ENCODE measurements at places on chromosomes 2 and 18.

DNA sequence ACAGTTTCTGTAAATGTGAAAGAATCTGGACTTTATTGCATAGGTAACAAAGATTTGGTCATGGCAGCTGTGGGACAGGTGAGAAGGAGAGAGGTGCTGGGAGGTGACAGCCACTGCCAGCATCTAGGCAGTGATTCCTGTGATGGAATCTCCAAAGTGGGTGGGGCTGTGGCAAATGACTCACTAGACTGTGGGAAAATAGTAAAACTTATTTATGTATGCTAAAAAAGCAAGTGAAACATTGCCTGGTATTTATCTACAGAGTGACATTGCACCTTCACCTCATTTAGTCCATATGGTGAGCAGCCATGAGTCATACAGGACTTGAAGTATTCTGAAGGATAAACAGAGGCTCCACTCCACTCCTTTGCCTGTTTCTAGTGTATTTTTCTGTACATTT lies 145.3 kb upstream of the MEX3C start:
- DNase-seq = no peak

DNA sequence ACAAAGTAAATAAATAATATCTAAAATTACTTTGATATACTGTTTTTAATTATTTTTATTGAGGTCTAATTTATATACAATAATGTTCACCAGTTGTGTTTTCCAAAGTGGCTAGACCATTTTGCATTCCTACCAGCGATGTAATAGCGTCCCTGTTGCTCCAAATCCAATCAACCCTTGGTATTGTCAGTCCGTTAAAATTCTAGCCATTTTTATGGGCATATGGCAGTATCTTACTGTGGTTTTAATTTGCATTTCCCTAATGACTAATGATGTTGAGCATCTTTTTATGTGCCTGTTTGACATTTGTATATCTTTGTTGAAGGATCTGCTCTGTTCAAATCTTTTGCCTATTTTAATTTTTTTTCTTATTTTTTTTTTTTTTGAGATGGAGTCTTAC lies 185.0 kb downstream of the PRPF40A start:
- no peak for DNase-seq

GRCh38 chr2:240291337-240292034 lies 144.0 kb upstream of the GPC1 start:
- no peak for DNase-seq

- DNase-seq = no peak
These were observed 301.0 kb upstream of the MGAT5 start for GRCh38 chr2:133952896-133953295.

GRCh38 chr2:61535449-61535848 lies 2.7 kb downstream of the XPO1 start:
- no peak for DNase-seq

- DNase-seq = no peak
These were observed 7.6 kb downstream of the ANKRD62 start for GRCh38 chr18:12101266-12101665.

GRCh38 chr18:14089781-14090180 lies 42.5 kb downstream of the ZNF519 start:
- no peak for DNase-seq

GRCh38 chr2:63735263-63735662 lies 106.4 kb upstream of the UGP2 start:
- DNase-seq = no peak

DNA sequence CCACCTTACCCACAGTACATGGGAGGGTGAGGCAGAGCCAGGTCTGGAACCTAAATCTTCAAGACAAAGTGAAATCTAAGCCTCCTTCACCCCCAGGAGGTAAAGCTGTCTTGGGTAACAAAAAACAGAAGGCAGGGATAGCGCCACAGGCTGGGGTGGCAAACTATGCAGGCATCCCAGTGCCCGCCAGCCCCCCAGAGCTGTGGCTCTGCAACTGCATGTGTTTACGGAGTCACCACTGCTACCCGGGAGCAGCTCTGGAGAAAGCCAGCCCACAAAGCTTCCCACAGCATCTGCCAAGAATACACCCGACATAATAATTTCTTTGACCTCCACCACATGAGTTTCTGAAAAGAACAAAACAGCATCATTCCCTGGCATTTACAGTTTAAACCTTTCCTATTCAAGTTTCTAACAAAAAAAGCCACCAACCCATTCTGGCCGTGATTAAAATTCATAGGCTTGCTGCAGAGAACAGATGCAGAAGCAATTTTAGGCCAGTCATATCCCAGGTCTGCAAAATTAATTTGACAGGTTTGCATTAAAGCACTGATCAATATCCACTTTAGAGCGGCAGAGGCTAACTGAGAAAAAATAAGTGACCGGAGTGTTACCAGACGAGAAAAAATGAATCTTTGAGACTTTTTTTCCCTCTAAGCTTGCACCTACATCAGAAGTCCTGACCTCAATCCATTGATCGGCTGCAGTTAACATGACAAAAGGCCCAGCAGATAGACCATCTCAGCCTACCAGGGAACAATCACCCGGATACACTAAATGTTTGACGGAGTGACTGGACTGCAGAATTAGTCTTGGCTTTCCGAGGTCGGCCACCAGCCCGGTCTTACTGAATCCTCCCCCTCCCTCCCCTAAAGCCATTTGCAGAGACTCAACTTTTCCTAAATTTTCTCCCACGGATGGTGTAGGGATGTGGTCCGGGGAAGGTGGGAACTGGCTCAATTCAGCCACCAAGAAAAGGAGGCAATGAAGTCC lies 309.6 kb upstream of the SKOR2 start:
- DNase-seq = no peak

GRCh38 chr18:4444306-4444705 lies 10.8 kb downstream of the DLGAP1 start:
- DNase-seq = no peak

DNA sequence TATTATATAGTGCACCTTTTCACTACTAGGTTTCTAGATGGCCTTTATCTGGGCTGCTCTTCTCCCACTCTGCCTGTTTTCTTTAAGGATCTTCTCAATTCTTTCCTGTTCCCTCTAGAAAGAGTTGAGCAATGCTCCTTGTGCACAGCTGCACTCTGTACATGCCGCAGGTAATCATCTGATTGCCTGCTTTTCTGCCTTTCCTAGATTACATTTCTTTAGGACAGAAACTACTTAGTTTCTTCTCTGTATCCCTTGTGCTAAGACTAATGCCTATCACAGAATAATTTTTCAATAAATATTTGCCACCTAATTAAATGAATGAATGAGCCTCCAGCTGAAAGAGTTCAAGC lies 802.4 kb upstream of the ID2 start:
- no peak for DNase-seq

GRCh38 chr2:238974501-238975166 lies 126.7 kb downstream of the TWIST2 start:
- DNase-seq = no peak

GRCh38 chr2:177275040-177275742 lies 10.7 kb upstream of the NFE2L2 start:
- DNase-seq = no peak

GRCh38 chr2:30321466-30321865 lies 90.1 kb downstream of the LBH start:
- no peak for DNase-seq

GRCh38 chr2:134540990-134541389 lies 177.8 kb downstream of the TMEM163 start:
- DNase-seq = no peak

GRCh38 chr2:68767031-68767961 lies 32.7 kb downstream of the ARHGAP25 start:
- DNase-seq = no peak

DNA sequence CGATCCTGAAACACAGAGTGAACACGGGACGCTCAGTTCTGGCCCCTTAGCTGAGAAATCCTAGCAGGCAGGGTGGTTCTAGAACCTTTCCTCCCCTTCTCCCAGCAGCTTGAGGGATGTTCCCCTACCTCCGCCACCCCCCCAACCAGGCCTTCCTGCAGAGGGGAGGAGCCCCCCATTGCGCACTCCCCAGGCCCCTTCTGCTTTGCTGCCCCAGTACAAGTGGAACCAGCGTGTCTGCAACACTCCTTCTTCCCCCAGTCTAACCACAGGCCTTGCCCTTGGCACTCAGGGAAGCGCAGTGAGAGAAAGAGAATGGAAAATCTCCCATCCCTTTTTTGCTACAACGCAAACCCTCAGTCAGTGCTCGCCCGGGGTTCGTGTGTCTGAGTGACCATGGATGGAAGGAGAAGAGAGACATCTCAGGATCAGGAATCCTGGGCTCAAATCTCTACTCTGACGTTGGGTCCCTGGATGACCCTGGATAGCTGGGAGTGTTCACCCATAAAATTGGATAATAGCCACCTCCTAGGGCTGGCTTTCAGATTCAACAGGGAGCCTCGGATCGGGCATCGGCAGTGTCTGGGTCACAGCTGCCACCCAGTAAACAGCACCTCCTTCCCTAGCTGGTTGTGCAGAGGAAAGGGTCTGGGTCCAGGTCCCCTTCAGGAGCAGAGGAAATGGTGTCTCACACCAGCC lies 3.7 kb downstream of the NPPC start:
- DNase-seq = no peak

- DNase-seq = no peak
These were observed 288.4 kb downstream of the SOX11 start for GRCh38 chr2:5980450-5981190.

DNA sequence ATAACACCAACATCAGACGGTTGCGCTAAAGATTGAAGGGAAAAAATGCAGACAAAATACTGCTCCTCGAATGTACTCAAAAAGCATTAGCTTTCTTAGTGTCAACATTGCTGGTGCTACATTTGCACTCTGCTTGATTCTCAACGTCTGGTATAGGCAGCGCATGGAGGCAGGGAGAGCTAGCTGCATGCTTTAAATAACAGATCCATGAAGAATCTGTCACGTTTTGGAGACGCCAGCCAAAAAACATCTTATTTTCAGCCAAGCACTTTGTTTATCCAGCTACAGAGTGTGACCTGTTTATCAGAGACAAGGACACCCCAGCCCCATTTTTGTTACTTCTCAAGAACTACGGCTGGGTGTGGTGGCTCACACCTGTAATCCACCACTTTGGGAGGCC lies 59.5 kb downstream of the APOB start:
- no peak for DNase-seq

- no peak for DNase-seq
These were observed 17.8 kb downstream of the HNRNPLL start for GRCh38 chr2:38584881-38585280.

- peak; percentile 15 for DNase-seq
These were observed 557.5 kb downstream of the ARHGAP15 start for GRCh38 chr2:143686585-143687164.

DNA sequence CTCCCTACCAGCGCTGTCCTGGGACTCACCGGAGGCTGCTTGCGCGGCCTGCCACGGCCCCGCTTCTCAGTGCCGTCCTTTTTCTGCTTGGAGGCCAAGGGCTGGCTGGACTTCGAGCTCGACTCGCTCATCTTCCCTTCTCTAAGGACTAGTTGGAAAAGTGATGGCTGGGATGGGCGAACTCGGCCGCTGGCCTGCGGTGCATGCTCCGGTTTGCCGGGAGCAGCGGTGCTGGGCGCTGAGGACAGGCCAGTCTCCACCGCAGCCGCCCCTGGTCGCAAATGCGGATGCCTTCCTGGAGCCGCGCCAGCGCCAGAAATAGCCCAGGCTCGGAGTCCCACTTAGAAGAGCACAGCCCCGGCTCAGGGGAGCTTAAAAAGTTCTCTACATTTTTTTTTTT lies 3.1 kb downstream of the C2orf81 start:
- DNase-seq = no peak

DNA sequence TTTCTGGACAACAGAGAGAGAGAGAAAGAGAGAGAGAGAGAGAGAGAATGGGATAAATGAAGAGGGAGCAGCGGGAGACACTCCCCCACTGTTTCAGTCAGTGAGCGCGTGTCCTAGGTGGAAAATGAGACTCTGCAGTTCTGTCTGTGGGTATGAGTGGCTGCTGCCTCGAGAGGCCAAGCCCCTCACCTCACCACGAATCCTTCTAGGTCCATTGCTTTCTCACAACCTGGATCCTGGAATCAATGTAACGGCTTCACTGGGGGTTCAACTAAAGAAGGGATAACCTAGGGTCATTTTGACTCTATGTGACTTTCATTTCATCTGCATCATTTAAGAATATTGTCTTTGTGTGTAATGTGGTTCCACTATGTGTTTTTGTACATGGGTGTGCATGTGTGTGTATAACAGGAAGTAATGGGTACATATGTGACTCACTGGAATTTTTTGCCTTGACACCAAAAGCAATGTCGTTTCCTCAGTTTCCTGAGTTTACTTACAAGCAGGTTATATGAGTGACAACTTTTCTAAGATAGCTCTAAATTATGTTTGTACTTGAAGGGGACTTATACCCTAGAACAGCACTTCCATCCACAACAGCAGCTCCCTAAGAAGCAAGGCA lies 221.4 kb upstream of the TRIB2 start:
- DNase-seq = no peak

DNA sequence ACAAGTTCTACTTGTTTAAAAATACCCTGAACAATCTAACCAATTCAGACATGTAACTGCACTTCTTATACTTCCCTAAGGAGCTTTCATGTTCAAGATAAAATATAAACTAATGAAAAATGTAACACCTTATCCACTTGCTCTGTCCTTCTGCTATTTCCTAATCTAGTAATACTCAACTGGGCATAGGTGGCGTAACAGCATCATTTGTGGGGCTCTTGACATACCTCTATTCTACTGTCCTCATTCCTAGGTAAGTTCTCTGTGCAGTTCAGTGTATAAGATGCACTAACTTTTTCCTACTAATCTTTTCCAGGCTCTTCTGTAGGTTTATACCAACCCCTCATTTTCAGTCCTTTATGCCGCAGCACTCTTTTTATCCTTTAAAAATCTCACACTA lies 36.7 kb downstream of the PRKD3 start:
- peak; percentile 35 for DNase-seq

- DNase-seq = no peak
These were observed 101.2 kb downstream of the KCNS3 start for GRCh38 chr2:17979707-17980106.

DNA sequence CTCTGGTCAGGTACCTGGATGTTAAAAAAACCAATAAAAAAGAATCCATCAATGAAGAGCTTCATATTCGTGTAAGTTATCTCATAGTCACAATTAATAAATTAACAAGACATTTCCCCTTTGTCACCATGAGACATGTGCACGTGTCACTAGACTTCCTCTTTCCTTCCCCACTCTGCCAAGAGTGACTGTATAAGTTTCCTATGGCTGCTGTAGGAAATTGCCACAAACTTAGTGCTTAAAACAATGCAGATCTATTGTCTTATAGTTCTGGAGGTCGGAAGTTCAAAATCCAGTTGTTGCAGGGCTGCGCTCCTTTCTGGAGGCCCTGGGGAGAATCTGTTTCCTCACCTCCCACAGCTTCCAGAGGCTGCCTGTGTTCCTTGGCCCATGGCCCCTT lies 35.8 kb downstream of the SLC9A4 start:
- no peak for DNase-seq

DNA sequence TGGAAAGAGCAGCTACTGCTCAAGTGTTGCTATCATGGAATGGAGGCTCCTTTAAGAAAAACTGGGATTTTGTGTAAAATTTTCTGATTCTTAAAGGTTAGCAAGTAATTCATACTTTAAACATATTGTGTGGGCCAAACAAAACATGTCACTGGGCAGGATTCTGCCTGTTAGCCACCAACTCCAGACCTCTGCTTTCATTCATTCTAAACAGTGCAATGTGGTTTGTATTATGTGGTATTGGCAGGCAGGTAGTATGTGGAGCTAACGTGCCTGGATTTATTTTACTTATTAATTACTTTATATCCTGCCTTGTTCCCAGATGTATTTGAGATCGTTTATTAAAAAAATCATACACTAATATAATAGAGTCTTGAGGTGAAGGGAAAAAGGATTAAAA lies 1521.3 kb upstream of the ACVR2A start:
- no peak for DNase-seq

All from GM13977 (cell line).